ENCODE measurements at places on chromosomes 5 and 9.
A peak's percentile ranks its signal among the peaks of the same experiment; 100 is the strongest.

- no peak for DNase-seq
Measured at GRCh38 chr9:138043061-138043410, 165.5 kb downstream of the CACNA1B start.

DNA sequence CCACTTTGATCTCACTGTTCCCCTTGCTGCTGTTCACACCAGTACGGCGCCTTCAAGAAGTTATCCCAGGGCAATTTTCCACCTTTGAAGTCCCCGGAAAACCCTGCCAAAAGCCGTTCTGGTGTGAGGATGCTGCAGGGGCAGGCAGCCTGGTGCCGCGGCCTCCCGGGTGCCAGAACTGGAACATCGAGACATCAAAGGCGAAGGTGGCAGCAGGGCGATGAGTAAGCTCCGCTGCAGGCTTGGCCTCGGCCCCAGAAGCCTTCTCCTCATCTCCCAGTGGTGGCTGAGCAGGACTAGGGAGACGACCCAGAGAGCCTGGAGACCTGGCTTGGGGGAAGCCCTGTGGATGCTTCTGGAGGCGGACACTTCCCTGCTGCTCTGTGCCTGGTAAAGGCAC lies 115.3 kb upstream of the MSX2 start:
- DNase-seq, result no peak

- DNase-seq, result no peak
Measured at GRCh38 chr5:170067574-170068170, 38.0 kb upstream of the FOXI1 start.

DNA sequence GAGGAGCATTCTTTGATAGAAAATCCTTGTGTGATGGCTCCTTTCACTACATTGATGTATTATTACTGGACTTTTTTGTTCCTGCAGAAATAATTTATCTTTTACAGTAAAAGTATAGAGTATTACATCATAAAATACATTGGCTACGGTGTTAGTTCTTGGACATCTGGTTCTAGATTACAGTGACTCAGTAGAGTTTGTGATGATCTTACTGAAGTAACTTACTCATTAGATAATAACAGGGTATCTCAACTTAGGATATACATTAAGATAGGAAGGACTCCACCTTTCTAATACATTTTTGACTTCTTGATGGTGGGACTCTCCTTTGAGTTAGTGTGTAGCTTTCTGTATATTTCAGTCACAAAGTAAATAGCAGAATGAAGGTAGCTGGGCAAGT lies 59.1 kb downstream of the ZNF462 start:
- DNase-seq, result no peak

DNA sequence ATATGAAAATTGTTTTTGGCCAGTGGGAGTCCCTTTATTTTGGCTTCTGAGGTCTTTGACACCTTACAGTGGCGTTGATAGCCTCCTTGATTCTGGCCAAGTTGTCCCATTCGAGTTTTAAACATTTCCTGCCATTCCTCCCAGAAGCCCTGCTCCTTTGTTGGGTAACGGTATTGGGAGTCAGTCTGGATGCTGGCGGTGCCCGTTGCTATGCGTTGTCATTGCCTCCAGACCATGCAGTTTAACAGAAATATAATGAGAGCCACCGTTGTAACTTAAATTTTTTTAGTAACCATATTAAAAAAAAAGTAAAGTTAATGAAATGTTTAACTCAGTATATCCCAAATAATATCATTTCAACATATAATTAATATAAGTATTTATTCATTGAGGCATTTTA lies 35.0 kb downstream of the GALNT12 start:
- DNase-seq, result no peak

GRCh38 chr5:73564018-73564417 lies 1.4 kb downstream of the ANKRA2 start:
- no peak for DNase-seq

DNA sequence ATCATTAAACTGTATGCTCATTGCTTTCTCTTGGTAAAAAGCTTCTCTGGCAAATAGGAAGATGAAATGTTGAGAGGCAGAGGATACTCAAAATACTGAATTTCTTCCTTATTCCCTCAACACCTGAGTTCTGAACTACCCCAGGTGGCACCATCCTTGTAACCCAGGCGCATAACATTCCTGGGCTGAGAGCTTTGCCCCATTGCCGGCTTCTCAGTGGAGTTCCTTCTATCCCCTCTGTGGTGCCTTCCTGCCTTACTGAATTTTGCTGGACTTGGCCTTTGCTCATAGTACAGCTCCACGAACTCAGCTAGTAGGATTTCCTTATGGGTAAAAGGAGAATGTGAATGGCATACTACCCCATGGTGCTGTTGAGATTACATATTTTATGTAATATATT lies 54.7 kb downstream of the BASP1 start:
- DNase-seq, result no peak

- DNase-seq, result no peak
Measured at GRCh38 chr5:174352681-174353080, 307.2 kb downstream of the NSG2 start.

DNA sequence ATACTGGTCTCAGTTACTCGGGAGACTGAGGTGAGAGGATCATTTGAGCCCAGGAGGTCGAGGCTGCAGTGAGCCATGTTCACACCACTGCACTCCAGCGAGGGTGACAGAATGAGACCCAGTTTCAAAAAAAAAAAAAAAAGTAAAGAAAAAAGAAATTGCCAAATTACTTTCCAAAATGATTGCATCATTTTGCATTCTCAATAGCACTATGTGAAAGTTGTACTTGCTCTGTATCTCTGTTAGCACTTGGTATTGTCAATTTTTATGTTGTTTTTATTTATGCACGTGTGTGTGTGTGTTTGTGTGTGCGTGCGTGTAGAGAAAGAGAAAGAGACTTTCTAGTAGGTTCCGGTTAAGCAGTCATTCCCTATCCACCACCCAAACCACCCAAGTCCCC lies 328.4 kb downstream of the RAB3C start:
- DNase-seq, result no peak

- DNase-seq, result no peak
Measured at GRCh38 chr9:99221266-99221620, 499 bp downstream of the ALG2 start.

DNA sequence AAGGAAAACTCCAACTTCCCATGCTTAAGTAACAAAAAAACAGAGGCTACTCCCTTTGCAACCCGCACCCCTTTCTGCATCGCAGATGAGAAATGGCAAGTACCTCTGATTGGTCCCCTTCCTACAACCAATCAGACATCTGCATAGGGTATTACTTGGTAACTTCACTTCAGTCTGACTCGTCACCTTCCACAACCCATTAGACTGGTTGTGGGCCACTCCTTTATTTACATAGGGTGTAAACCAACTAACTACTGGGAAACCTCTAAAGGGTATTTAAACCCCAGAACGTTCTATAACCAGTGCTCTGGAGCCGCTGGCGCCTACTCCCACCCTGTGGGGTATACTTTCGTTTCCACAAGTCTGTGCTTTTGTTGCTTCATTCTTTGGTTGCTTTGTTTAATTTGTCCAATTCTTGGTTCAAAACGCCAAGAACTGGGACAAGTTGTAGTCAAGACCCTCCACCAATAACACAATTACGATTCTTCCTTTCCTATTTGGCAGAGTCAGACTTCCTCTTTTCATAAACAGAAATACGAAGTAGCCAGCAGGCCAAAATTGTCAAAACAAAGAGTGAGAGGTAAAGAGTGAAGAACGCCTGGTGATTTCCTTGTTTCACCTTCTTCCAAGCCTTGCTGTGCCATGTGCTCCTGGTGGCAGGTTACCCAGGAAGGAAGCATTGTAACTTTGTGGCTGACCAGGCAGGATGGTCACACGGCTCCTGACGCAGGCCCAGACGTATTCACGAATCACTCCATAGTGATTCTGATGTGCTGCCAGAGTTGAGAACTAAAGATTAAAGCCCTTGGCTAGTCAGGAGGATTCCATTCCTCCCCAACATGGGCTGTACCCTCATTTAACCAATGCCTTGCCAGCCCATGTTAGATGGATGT lies 477.4 kb downstream of the ARHGEF28 start:
- no peak for DNase-seq

- no peak for DNase-seq
Measured at GRCh38 chr5:117759849-117760499, 1185.4 kb upstream of the SEMA6A start.

- no peak for DNase-seq
Measured at GRCh38 chr9:112884101-112884500, 6.6 kb downstream of the SLC46A2 start.

- DNase-seq, result no peak
Measured at GRCh38 chr9:70683841-70684240, 269.4 kb upstream of the KLF9 start.

DNA sequence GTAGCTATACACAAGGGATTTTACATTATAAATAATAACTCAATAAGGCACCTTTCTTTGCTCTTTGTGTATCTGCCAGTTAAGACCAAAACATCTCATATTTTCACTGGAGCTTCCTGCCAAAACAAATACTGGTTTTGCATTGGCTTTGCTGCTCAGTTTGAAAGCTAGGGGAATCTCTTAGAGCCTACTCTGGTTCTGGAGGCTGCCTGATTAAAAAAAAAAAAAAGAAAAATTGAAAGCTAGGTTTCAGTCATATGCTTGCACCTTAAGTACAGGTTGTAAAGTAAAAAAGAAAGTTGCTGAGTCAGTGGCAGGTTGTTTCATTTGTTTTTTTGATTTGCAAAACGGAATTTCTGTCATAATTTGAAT lies 2.3 kb downstream of the DENND4C start:
- no peak for DNase-seq

DNA sequence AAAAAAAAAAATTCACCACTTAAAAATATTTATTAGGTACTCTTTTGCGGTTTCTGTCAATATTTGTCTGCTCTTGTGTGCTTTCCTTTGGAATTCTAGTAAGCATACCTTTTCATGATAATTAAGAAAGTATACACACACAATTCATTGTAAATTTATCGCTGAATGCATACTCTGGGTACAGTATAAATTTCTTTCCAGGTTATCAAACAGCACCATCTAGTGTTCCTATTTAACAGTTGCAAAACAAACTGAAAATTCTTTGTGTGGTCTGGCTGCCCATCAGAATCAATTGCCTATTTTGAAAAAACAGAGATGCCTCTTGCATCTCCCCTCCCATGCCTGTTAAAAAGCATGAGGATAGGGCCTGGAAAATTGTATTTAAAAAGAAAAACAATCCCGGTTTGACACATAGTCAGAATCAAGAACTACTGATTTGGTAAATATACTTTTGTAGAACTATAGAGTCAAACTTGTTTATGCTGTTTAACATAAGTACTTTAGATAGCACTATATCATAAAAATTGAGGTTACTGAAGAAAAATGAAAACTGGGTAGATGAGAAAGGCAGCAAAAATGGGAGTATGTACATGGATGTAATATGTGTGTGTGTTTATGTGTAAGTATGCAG lies 16.2 kb downstream of the PGGT1B start:
- DNase-seq, result peak; percentile 38

DNA sequence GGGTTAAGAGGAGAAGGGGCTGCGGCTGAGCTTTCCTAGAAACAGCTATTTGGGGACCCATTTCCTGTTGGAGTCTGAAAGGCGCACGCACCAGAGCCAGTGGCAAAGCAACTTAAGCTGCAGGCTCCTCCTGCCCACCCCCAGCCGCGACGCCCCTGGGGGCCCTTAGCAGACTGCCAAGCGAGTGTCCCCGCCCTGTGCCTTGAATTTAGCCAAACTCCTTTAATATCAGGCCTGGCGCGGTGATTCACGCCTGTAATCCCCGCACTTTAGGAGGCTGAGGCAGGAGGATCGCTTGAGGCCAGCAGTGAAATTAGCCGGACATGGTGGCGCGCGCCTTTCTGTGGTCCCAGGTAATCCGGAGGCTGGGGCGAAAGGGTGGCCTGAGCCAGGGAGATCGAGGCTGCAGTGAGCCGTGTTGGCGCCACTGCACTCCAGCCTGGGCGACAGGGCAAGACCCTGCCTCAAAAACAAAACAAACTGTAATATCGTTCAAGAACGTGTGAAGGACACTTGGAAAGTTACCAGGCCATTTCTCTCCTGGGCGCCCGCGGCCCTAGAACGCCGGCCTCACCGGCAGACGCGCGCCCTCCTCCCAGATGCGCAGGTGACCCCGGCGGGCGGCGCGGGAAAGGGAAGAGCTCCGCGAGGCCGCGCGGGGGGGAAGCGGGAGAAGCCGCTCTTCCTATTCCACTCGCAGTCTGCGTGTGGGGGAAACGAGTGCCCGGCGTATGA lies 1.0 kb upstream of the F2R start:
- no peak for DNase-seq

- no peak for DNase-seq
Measured at GRCh38 chr9:17665450-17665849, 86.6 kb downstream of the SH3GL2 start.

GRCh38 chr5:80141147-80141671 lies 106.1 kb downstream of the THBS4 start:
- peak; percentile 74 for DNase-seq

GRCh38 chr5:136226401-136226800 lies 33.4 kb upstream of the SMIM32 start:
- no peak for DNase-seq

DNA sequence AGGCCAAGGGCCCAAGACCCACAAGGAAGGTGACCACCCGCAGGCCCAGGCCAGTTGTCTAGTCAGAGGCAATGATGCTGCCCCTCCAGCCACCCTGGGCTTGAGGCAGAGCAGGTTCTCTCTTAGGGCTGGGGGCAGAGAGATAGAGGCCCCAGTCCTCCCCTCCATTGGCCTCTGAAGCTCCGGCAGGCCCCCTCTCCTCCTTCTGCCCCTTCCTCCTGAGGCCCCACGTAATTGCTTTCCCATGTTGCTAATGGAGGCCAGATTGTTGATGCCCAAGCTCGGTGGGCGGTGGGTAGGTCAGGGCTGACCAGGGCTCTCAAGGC lies 26.6 kb upstream of the ENHO start:
- DNase-seq, result no peak

DNA sequence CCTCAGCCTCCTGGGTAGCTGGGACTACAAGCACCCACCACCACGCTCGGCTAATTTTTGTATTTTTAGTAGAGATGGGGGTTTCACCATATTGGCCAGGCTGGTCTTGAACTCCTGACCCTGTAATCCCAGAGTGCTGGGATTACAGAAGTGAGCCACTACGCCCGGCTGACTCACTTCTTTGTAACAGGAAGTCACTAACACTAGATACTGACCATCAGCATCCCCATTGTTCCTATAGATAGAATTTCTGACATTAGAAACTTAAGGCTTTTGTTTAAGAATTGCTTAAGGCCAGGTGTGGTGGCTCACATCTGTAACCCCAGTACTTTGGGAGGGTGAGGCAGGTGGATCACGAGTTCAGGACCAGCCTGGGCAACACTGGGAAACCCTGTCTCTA lies 42.2 kb downstream of the LEAP2 start:
- no peak for DNase-seq

DNA sequence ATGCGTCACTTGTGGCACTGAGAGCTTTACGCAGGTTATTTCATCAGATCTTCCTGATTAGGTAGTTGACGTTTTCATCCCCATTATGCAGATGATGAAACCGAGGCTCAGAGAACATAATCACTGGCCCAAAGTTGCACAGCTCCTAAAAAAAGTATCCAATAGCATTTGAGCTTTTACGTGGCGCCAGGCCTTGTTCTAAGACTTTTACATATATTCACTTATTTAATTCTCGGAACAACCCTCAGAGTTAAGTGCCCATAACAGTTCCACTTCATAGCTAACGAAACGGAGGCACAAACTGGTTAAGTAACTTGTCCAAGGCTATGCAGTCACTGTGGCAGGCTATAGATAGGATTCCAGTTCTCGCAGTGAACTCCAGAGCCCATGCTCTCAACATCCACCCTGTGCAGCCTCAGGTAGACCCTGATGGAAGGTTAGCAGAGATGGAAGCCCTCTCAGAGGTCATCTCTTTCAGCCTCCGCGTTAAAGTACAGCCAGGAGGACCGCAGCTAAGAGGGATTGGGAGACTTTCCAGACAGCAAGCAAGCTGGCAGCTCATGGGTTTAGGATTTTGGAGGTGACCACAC lies 39.3 kb downstream of the AMBP start:
- no peak for DNase-seq

- DNase-seq, result no peak
Measured at GRCh38 chr9:111783424-111783823, 11.3 kb downstream of the SHOC1 start.
